G401 (cell line): ENCODE measurements at places on chromosomes 7 and 10. TPM values are rescaled to one million over a fixed set of nuclear protein-coding genes. Genes with fewer than 3 reads are reported as not detected.

GRCh38 chr7:34016876-34017275, 111.5 kb downstream of the BMPER start:
- DNase-seq: peak; percentile 86

DNA sequence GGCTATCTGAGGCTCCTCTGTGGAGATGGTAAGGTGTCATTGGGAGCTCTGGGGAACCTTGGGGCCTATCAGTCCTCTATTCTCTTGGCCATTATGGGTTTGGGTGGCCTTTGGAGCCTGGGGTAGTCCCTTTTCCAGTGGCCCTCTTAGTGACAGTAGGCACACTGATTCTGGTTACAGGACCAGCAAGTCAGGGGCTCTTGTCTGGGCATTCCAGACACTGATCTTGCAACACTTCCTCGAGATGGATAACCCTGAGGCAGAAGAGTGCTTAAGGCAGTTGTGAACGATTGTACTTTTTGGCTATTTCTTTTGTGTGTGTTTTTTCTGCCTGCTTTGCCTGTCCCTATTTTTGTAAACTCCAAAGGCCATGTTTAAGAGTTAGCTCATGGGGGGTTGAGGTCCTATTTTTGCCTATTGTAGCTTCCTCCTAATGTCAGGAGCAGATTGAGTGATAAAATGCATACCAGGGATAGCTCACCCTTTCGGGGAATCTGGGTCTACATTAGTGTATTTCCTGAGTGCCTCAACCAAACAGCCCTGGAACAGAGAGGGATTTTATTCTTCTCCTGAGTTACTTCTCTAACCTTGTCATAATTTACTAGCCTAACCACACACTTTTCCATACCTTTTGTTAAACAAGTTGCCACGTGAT, 61.2 kb downstream of the PRKAR2B start:
- no peak for DNase-seq

DNA sequence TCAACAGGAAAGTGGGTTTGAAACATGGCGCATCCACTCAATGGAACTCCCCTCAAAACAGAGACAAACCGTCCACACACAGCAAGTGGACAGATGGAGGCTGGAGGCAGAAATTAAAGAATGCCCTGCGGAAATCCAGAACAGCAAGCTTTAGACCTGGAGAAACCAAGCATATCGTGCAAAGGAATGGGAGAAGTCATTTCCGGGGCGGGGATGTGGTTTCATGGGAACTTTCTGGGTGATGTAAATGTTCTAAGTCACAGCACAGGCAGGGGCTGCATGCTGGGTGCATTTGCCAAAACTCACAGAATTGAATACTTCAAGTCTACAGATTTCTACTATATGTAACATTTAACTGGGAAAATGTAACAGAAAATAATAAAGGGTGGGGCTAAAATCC, 213.0 kb downstream of the PTPRN2 start:
- no peak for DNase-seq

DNA sequence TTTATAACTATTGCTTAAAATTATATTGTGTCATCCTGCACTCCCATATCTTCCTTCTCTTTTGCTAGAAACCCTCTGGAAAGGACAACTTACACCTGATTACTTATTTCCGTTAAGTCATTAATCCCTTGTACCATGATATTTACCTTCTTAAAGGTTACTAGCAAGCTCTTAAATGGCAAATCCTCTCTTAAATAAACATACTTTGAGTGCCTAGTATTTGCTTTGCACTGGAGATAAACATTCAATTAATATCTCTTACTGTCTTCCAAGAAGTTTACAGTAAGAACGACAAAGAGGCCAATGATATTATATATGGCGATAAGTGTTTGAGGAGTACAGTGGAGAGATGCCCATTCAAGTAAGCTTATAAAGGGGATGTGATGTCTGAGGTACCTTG, 278.3 kb downstream of the HGF start:
- no peak for DNase-seq

- no peak for DNase-seq
Observed at GRCh38 chr7:158251061-158251965, 336.3 kb downstream of the PTPRN2 start.

DNA sequence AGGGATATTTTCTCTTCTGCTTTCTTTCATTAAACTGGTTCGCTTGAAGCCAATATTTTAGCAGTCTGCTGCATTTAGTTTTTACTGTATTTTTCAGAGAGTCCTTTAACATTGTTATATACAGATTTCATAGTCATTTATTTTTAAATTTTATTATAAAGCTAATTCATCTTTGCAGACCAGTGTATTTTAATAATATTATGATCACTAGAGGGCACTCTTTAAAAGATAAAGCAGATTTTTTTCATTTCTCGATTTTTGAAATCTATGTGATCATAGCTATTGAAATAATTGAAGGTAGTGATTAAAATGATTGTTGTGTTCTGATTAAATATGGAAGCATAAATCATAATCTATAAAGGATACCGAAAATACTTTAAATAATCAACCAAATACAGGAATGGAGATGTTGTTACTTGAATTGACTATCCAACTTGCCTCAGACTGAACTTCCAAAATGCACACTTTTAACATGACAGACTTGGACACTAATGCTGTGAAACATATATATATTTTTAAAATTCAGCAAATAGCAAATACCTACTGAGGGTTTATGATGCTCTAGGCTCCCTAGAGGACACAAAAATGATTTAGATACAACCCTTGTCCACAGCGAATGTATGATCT, 35.2 kb downstream of the ST7 start:
- DNase-seq: peak; percentile 44

GRCh38 chr7:36961693-36962092, 237.4 kb upstream of the AOAH start:
- no peak for DNase-seq

GRCh38 chr7:130844811-130845580, 111.0 kb upstream of the KLF14 start:
- DNase-seq: no peak

- peak; percentile 37 for DNase-seq
Observed at GRCh38 chr10:6928586-6928985, 348.5 kb upstream of the PRKCQ start.

GRCh38 chr10:127013691-127014473, 108.7 kb downstream of the DOCK1 start:
- DNase-seq: no peak

DNA sequence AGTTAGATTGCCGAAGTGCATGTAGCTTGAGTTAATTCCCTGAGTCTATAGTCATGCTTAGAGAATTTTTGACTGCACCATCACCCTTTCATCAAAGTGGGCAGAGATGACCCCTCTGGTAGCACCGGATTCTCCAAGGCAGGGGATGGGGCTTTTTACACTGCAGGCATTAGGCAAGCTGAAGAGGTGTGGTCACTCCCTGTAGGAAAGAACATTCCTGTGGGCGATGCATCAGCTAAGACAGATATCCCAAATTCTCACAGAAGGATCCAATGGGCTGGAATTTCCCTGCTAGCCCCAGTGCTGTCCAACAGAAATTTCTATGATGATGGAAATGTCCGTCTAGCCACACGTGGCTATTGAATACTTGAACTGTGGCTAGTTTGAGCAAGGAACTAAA, 118.2 kb downstream of the ADAM12 start:
- no peak for DNase-seq

GRCh38 chr7:82678259-82678658, 234.7 kb upstream of the CACNA2D1 start:
- DNase-seq: no peak

- peak; percentile 14 for DNase-seq
Observed at GRCh38 chr10:127243490-127244272, 47.3 kb upstream of the INSYN2A start.

The SEMA3E gene
- 0.47 and 1.2 TPM in 2 replicates for total RNA-seq

The NUTM2A gene
- total RNA-seq: not detected in 2 replicates

The STOX1 gene
- 1.5 and 2.0 TPM in 2 replicates for total RNA-seq

The ALDH18A1 gene
- 151 and 164 TPM in 2 replicates for total RNA-seq

The HMX2 gene
- total RNA-seq: not detected in 2 replicates

The HUS1 gene
- total RNA-seq: 7.5 and 10.9 TPM in 2 replicates

The WEE2 gene
- not detected in 2 replicates for total RNA-seq

The MYOZ1 gene
- 1.2 TPM in 1 of 2 replicates, not detected in the other for total RNA-seq

The ZNF282 gene
- 13.4 and 22.6 TPM in 2 replicates for total RNA-seq

The TTYH3 gene
- total RNA-seq: 17.7 and 18.7 TPM in 2 replicates

The GRM3 gene
- total RNA-seq: not detected in 2 replicates

The WNT16 gene
- total RNA-seq: not detected in 2 replicates
